ENCODE measurements at places on chromosomes 7 and 10. TPM values are rescaled to one million over a fixed set of nuclear protein-coding genes. Genes with fewer than 3 reads are reported as not detected.

Gene IGFBP1
- 4.0 TPM for total RNA-seq

Gene LAMB1
- total RNA-seq, result 410 TPM

DNA sequence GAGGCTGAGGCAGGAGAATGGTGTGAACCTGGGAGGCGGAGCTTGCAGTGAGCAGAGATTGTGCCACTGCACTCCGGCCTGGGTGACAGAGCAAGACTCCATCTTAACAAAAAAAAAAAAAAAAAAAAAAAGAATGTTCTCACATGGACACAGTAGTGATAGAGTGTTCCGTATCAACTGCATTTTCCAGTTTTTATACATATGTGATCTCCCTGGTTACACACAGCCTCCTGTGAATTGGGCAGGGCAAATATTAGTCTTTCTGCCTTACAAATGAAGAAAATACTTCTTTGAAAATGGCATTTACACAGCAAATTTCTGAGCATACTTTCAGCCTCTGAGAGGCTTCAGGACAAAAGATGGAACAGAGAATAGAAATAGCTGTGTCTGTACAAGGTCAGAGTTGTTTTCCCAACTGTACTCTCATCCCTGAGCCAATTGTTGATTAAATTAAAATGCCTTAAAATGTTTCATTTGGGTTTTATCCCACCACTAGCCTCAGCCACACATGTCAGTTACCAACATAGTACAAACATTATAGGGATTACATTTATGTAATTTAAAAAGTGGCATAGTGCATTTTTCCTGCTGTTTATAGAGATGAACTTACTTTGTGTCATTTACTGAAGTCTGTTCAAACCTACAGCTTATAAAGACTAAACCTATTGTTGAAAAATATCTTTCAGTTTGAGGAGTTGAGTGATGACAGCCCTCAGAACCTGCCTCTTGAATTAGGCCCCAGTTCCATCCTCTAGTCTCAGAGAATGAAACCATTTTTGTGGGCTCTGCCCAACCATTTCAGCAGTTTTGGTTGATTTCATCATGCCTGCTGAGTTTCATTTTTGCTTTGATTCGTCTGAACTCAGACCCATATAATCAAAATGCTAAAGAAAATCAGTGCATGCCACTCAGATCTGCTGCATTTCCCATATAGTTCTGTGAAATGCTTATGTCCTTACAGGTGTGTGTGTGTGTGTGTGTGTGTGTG, 609.4 kb upstream of the C7orf33 start:
- peak; percentile 35 for DNase-seq

- DNase-seq, result no peak
Observed at GRCh38 chr7:97407106-97407505, 289.6 kb downstream of the SDHAF3 start.

DNA sequence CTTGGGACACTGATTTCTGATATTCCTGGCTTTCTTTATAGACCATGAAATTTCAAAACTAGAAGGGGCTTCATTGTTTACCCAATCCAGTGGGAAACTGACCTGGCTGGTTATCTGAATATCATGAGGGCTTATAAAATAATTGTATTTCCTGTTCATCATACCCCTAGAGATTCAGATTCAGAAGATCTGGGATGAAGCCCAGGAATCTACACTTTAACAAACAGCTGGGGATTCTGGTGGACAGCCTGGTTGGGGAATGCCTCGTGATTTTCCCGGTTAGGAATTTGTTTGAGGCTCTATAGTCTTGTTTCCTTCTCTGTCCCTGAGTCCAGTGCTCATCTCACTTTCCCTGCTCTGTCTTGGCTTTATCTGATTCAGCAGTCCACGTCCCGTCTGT, 110.3 kb downstream of the ADRA2A start:
- DNase-seq, result no peak

DNA sequence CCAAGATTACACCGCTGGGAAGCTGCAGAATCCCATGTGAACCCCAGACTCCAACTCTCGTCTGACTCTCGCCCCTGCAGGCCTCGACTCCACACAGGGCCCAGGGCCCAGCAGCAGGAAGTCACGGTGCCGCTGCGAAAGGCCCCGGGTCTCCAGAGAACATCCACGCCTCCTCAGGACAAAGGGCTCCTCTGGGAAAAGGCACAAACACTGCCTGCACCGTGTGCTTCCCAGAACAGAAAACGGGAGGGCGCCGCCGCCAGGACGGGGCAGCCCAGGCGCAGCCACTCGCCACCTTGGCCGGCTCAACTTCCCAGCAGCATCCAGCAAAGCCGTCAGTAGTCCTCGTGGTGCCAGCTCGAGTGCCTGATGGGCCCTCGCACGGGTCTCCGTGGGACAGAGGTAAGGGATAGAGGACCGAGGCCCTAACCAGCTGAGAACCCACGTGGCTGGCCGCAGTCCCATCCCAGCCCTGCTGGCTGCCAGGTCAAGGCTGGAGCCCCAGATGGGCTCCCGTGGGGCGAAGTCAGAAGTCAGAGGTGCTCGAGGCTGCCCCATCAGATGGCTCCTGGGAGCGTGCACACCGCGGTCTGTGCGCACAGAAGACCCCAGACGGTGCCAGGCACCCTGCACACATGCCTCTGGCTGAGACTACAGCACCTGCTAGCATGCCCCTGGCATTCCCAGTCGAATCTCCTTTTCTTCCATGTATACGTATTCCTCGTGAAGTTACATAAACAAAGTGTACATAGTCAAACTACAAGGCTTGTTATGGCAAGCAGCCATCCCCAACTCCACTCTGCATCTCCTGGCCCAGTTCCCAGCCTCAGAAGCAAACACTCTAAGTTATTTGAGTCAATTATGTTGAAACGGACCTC, 60.2 kb downstream of the MAD1L1 start:
- DNase-seq, result peak; percentile 98

- no peak for DNase-seq
Observed at GRCh38 chr7:70893422-70893821, 238.5 kb upstream of the GALNT17 start.

Data from osteoblast (primary cell).